ENCODE measurements at places on chromosomes 6 and 20.

DNA sequence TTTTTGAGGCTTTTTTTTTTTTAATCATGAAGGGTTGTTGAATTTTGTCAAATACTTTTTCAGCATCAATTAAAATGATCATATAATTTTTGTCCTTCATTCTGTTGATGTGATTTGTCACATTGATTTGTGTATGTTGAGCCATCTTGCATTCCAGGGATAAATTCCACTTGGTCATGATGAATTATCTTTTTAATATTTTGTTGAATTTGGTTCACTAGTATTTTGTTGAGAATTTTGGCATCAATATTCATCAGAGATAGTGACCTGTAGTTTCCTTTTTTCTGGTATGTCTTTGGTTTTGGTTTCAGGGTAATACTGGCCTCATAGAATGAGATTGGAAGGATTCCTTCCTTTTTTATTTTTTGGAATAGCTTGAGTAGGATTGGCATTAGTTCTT lies 221.9 kb upstream of the ZNF217 start:
- no peak for DNase-seq

GRCh38 chr6:13044390-13044789 lies 283.9 kb downstream of the TBC1D7 start:
- no peak for DNase-seq

- DNase-seq = no peak
Observed at GRCh38 chr6:70563530-70563929, 3.2 kb upstream of the SDHAF4 start.

DNA sequence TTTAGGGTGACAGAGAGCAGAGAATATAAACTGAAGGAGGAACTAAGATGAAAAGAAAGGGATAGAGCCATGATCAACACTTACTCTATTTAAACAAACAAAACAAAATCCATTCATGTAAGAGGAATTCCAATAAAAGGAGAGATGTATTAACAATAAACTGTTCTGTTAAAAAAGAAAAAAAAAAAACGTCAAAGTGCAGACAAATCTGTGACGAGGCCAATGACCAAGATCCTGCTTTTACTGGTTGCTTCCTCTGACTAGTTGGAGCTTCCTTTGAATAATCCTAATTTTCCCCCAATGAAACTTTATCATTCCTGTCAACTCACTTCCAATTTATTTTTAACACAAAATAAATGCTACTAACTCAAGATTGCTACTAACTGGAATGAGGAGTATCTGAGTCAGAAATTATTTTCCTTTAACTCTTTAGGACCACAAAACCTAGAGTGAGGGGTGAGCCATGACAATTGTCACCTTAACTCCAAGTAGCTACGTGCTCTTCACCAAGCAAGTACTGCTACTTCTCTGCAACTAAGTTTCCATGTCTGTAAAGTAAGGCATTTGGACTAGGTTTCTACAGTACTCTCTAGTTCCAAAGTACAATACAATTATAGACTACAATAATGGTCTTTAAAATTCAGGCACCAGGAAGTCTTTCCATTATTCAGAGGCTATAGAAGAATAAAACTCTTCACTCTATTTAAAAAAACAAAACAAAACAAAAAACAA lies 152.0 kb downstream of the PTPRK start:
- DNase-seq = no peak

DNA sequence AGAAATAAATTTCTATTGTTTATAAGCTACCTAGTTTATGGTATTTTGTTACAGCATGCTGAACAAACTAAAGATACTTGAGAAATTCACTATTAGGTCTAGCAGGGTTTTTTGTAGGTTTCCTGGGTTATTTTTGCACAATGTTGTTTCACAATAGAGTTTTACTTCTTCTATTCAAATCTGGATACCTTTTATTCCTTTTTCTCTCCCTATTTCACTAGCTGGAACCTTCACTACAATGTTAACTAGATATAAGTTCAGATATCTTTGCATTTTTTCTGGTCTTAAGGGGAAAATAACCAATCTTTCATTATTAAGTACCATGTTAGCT lies 237.7 kb upstream of the CITED2 start:
- DNase-seq = no peak

Measured in naive thymus-derived CD4-positive, alpha-beta T cell (primary cell).